ENCODE measurements at places on chromosomes 11 and 22.

GRCh38 chr22:47091246-47091651, 328.8 kb downstream of the TBC1D22A start:
- no peak for DNase-seq

DNA sequence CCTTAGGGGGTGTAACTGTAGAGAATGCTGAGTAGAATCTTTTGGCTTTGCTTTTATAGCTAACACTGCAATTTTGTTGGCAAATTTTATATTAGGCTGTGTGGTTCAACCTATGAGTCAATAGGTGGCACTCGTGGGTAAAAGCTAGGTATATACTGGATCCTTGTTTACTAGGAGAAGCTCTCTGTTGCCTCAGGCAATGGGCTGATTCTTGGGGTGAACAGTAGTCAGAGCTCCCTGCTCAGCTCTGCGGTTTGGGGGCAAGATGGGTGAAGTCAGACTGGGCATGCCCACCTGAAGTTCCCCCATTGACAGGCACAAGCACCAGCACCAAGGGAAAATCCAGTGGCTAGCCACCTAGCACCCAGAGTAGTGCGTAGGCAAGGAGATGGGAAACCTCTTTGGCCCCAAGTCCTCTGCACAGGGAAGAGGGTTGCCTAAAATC, 238.7 kb downstream of the FAM181B start:
- no peak for DNase-seq

- peak; percentile 30 for DNase-seq
These were observed 2.4 kb upstream of the IFITM2 start for GRCh38 chr11:304915-305843.

DNA sequence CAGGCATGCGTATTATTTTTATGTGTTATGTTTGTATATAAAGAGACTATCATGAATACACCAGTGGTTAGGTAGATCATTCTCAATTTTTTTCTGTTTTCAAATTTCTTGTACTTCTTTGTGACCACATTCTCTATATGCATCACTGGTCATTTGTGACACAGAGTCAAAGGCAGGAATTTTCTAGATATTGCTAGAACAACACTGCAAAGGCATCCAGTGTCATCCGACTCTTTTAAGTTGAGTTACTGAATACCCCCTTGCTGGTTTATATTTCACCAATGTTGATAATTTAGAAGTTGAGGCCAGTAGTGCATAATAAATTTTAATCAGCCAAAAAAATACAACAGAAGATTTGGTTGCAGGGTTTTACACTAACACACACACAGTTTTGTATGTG, 351.8 kb downstream of the CASP12 start:
- peak; percentile 88 for DNase-seq

GRCh38 chr11:121253951-121254350, 38.6 kb upstream of the SC5D start:
- no peak for DNase-seq

GRCh38 chr11:109914809-109915653, 178.2 kb upstream of the ZC3H12C start:
- peak; percentile 12 for DNase-seq

DNA sequence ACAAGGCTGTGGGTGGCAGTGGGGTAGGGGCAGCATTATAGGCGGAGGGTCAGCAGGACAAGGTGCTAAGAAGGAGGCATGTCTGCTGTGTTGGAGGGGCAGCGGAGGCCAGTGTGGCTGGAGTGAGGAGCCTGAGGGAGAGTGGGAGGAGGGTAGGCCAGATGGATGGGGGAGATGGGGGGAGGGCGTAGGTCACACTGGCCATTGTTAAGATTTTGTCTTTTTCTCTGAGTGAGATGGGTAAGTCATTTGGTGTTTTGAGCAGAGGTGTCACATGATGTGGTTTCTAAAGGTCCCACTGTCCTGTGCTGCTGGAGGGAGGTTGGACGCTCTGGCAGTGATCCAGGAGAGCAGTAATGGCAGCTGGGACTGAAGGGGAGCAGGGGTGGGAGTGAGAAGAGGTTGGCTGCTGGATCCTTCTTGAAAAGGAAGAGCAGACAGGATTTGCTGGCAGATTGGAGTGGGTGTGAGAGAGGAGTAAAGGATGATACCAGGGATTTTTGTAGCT, 9.8 kb downstream of the PPP6R3 start:
- no peak for DNase-seq

DNA sequence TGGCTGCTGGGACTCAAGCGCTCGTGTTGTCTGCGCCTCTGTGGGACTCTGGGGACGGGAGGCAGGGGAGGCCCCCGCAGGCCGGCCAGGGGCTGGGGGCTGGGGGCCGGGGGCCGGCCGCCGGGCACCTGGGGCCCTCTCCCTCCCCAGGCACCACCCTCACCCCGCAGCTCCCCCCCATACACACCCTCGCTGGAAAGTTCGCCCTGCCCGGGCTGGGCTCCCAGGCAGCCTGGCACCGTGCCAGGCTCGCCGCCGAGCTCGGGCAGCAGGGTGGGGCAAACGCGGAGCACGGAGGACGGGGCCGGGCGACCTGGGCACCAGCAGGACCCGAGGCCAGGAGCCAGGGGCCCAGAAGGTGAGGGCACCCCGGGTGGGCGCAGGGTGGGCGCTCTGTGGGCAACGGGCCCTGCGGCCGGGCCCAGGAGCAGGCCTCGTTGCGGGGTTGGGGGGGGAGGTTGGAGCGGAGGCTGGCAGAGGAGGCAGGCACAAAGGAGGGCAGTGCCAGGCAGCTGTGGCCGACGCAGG, 76.7 kb upstream of the WNT7B start:
- peak; percentile 43 for DNase-seq

GRCh38 chr11:27972522-27973170, 135.3 kb downstream of the KIF18A start:
- DNase-seq = peak; percentile 3

DNA sequence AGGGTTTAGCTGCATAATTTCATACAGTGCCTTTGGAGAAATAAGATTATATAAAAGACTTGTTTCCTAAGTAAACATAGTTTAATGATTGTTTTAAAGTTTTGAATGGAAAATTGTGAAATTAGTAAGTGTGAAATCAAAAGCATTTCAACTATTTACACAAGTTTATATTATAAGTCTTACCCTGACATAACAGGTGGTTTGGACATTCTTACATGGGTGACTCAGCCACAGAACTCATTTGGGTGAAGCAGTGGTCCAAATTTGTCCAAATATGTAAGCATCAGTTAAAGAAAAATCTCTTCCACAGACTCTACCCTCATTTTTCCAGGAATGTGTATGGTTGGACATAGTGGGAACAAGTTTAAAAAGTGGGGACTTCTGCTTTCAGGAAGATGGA, 68.0 kb downstream of the USP47 start:
- no peak for DNase-seq

DNA sequence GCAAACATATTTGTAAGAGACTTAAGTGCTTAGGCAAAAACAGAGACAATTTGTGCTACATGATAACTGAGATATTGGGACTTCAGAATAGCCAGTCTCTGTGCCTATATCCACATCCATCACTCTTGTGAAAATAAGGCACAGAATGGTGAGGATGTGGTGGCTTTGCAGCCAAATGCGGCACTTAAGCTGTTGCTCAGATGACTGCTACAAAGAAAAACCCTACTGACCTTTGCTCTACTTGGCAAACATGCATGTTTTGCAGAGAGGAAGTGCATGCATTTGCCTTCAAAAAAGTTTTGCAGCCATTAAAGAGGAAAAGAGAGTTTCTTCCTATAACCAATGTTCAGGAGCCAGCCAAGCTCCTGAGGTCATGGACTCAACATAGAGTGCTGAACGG, 675.0 kb upstream of the KIRREL3 start:
- no peak for DNase-seq

GRCh38 chr11:109236696-109237095, 185.3 kb upstream of the C11orf87 start:
- peak; percentile 64 for DNase-seq

- no peak for DNase-seq
These were observed 134.3 kb upstream of the LDLRAD3 start for GRCh38 chr11:35809561-35809960.

GRCh38 chr22:50471962-50472361, 2.9 kb downstream of the SBF1 start:
- no peak for DNase-seq

- no peak for DNase-seq
These were observed 70.6 kb upstream of the TTLL12 start for GRCh38 chr22:43257549-43257948.

GRCh38 chr22:23552573-23552972, 27.5 kb downstream of the IGLL1 start:
- no peak for DNase-seq

- DNase-seq = no peak
These were observed 4.6 kb downstream of the LRRC32 start for GRCh38 chr11:76665921-76666351.

DNA sequence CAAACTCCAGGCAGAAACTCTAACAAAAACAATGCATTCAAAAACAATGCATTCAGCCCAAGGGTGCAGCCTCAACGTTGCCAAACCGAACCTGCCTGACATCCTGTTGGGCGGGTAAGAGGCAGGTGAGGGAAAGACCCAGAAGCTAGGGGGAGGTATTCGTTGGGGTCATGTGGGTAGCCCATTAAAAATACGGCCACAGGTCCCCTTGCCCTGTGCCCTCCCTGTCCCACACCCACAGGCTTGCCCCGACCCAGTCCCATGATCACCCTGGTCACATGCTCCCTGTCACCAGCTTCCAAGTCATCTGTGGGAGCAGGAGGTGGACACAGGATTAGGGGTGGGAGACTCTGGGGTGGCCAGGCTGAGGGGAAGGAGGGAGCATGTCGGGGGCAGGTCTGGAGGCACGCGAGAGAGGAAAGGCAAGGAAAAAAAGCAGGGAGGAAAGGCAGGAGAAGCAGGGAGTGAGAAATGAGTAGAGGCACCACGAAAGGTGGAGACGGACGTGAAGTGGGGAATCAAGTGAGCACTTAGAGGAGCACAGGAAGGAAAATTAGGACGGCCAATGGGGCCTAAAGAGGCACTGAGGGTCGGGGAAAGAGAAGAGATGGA, 683 bp downstream of the PLA2G6 start:
- DNase-seq = no peak

DNA sequence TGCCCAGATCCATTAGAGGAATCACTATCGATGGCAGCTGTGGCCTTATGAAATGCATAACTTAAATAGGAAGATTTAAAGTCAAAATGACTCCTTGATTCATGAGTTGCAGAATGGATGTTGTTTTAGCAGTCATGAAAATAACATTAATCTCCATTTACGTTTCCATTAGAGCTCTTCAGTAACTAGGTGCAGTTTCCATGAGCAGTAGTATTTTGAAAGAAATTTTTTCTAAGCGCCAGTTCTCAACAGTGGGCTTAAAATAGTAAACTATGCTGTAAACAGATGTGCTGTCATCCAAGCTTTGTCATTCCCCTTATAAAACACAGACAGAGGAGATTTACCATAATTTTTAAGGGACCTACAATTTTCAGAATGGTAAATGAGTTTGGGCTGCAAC, 1414.1 kb downstream of the LRRC4C start:
- no peak for DNase-seq

GRCh38 chr11:80448709-80449108, 1007.9 kb upstream of the TENM4 start:
- no peak for DNase-seq

DNA sequence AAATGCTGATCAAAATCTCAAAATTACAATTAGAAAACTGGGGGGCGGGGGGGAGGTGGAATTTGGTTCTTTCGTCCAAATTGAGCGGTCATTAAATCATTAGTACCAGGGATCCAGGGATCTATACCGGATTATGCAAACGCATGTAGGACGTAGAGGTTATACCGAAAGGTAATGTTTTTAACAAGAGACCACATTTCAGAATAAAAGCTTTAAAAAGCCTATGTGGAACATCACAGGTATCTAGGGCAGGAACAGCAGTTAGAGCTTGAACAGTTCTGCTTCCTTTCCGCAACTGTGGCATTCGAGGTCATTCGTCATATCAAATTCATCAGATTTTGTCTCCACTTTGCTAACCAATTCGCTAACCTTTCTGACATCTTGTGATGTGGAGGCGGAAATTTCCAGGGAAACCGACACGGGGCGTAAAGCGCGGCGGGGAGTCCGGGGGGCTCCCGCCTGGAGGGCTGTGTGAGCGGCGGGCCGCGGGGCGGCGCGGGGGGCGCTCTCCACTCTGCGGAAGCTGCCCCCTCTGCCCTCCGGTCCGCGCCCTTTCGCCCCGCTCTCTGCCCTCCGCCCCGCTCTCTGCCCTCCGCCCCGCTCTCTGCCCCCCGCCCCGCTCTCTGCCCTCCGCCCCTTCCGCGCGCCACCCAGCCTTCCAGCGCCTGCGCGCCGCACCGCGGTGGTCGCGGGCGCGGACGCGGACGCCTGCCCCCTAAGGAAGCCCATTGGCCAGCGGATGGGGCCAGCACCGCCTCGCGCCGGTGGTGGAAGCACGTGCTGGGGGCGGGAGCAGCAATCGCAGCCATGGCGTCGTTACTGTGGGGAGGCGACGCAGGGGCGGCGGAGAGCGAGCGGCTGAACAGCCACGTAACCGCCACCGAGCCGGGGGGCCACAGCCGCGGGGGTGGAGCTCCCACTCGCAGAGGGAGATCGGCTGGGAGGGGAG, at the start of gene DDX25:
Gene DDX25, plus strand, starts transcription at position 798 of the 949 bp plus-strand sequence. Its CDS starts 10 bp downstream, at position 808.
- no peak for DNase-seq

GRCh38 chr11:120124355-120124754, 13.6 kb downstream of the TRIM29 start:
- no peak for DNase-seq

- no peak for DNase-seq
These were observed 537.1 kb downstream of the INSC start for GRCh38 chr11:15651816-15652215.

DNA sequence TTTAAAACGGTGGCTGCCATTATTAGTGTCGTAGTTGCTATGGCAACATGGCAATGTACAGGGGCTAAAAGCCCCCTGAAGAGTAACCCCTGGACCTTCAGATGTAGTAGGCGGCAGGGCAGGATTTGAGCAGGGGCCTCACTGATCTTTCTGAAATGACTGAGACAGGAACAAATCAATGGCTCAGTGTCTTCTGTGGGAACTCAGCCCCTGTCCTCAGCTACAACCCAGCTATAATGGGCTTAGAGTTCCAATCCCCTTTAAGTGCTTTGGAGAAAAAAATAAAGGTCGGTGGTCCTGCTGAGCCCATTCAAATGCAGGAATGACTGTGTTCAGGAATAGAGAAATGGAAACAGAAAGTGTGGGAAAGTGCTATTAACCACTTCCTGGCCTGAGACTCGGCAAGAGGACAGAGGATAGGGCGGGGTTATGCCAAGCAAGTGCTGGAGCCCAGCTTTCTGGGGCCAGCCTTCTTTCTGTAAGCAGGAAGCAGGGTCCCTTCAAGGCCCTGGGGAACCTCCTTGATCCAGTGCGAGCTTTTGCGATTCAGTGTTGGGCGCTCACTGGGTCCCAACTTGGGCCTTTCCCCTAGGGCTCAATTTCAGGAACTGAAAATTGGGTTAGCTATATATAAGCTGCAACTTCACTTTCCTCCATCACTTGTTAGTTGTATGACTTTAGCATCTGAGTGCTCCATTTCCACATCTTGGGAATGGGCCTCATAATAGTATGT, 6.1 kb upstream of the CD82 start:
- DNase-seq = no peak

- DNase-seq = no peak
These were observed 494.0 kb downstream of the MIAT start for GRCh38 chr22:27151407-27151806.
